ENCODE measurements at places on chromosomes 5 and 9.

DNA sequence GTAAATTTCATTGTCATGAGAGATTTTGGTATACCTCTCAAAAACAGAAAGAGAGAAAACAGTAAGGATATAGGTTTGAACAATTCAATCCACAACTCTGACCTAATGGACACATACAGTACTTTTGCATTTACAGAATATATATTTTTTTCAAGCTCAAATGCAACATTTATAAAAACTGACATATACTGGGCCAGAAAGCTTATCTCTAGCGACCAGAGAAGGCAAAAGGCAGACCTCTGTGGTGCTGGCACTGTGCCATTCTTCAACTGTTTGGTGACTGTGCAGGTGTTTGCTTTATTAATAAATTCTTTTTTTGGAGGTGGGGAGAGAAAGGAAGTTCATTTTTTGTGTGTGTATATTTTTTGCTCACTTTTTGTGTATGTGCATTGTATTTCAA is 6.0 kb upstream of the PLAC8L1 start:
- no peak for DNase-seq

DNA sequence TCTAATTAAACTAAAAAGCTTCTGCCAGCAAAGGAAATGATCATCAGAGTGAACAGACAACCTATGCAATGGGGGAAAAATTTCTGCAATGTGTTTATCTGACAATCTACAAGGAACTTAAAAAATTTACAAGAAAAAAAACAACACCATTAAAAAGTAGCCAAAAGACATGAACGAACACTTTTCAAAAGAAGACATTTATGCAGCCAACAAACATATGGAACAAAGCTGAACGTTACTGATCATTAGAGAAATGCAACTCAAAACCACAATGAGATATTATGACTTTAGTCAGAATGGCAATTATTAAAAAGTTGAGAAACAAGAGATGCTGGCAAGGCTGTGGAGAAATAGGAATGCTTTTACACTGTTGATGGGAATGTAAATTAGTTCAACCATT is 530.4 kb upstream of the DAB2 start:
- no peak for DNase-seq

DNA sequence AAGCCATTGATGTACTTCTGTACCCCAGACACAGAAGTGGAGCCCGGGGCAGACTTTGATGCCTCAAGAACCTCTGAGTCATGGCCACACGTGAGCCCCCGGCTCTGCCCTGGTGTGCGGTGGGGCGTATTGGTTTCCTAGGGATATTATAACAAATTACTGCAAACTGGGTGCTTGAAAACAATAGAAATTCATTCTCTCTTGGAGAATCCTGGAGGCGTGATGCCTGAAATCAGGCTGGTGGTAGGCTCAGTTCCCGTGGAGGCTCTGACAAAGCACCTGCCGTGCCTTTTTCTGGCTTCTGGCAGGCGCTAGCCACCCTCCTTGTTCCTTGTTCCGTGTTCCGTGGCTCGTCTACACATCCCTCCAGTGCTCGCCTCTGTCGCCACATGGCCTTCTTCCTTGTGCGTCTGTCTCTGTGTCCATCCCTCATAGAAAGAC is 24.2 kb downstream of the NEK6 start:
- DNase-seq: no peak

- no peak for DNase-seq
These were observed 230.5 kb upstream of the DMAC1 start for GRCh38 chr9:8030095-8030494.

GRCh38 chr9:16637218-16637617 is 233.3 kb downstream of the BNC2 start:
- DNase-seq: no peak

DNA sequence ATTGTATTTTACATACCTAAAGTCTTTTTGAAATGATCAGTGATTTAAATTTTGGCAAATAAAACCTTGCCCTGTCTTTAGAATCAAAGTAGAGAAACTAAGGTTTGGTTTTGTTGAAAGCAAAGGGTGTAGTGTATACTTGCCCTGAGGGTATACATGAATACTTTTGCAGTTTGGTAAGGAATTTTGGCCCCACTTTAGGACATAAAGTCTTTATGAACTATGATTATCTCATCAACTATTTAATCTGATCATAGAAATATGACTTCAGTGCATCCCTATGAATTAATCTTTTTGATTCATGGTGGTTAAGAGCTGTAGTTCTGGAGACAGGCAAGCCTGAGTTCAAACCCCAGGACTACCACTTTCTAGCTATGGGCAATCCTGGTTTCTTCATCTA is 17.7 kb downstream of the RAD1 start:
- DNase-seq: no peak

DNA sequence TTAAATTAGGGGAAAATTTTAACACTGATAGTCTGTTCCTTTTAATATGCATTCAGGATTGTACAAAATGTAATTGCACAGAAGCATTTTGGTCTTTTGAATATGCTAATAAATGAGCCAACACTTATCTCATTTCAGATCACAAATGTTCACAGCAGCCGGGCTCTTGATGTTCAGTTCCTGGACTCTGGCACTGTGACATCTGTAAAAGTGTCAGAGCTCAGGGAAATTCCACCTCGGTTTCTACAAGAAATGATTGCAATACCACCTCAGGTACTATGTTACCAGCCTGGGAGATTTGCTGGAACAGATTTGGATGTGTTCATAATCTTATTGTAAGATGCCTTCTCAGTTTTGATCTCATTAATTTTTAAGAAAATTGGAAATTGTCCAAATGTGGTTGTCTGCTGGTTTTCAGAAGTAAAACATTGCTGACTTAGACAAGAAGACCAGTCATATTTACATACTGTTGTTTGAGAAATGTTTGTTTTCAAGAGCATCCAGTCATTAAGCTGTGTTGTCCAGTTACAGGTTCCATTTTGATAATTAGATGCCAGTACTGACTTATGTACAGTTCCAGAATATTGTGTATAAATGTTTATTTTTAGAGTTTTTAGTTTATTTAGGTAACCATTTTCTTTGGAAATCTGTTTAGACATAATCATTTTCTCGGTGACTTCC is 23.0 kb upstream of the TMOD1 start:
- no peak for DNase-seq

GRCh38 chr9:98532574-98532973 is 176.2 kb downstream of the GABBR2 start:
- DNase-seq: no peak

DNA sequence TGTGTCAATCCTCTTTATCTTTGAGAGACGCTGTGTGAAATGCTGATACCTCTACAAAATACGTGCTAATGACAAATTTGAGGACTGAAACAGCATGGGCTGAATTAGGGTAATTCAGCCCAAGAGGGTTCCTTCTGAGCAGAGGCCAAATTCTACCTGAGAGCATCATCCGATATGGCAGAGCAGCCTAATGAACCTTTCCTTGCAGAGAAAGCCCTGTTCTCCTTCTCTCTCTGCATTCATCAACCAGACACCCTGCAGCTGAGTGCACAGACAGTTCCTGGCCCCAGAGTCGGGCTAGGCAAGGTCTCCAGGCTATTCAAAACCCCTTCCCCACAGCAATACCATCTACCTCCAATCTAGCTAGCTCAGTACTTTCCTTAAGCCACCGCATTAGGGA is 77.9 kb downstream of the TRIM32 start:
- DNase-seq: no peak

DNA sequence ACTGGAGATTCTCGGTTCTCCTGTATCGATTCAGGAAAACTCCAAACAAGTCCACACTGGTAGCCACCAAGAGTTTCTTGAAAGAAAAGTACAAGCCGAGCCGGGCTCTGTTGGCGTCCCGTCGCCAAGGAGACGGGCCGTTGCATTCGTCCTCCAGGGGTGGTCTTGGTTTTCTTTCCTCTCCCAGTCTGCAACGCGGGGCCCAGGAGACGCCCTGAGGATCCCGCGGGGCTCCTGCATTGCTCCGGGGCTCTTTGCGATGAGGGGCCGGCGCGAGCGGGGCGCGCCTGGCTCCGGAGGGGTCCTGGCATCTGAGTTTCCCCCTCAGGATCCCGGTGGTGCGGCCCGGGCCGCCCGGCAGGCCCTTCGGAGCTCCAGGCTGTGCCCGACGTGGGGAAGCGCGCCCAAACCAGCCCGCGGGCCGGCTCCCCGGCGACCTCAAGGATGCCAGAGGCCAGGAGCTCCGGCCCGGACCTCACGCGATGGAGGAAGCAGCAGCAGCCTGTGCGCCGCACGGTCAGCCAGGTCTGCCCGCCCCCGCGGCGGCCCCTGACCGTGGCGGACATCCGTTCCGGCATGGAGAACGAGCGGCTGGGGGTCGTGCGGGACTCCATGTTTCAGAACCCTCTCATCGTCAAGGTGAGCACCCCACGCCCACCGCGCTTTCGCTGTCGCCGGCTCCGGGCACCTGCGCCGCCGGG is at the start of gene CFAP77:
Gene CFAP77 (plus strand): TSS at position 384 of the 701 bp plus-strand sequence. CDS start 61 bp downstream, at position 445.
- DNase-seq: peak; percentile 48

GRCh38 chr5:149038336-149039080 is 24.4 kb downstream of the SH3TC2 start:
- DNase-seq: no peak

DNA sequence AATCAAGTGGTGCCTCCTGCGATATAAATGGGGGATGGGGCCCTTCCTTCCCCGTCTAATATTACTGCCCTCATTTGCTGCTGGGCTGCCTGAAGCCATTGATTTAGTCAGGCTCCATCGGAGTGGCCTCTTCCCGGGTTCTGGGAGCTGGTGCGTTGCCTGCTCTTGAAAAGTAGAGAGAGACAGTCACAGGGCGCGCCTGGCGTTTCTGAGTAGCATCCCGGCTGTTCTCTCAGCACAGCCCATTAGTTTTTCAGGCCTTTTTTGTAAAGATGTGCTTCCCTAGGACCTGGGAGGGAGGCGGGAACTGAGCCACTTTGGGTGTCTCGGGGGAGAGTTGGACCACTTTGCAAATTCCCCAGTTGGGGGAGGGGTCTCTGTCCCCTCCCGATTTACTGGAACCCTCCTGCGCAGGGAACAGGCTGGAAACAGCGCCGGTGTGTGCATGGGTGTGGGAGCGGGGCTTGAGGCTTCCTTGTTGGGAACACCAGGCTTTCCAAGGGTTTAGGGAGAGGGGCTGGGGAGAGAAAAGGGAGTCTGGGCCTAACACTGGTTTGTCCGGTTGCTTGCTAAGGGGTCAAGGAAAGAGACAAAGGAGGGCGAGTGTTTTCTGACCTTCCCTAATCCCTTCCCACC is 4.7 kb downstream of the PRDM6 start:
- DNase-seq: no peak

- DNase-seq: no peak
These were observed 241.6 kb downstream of the ARHGEF28 start for GRCh38 chr5:73867345-73868335.

DNA sequence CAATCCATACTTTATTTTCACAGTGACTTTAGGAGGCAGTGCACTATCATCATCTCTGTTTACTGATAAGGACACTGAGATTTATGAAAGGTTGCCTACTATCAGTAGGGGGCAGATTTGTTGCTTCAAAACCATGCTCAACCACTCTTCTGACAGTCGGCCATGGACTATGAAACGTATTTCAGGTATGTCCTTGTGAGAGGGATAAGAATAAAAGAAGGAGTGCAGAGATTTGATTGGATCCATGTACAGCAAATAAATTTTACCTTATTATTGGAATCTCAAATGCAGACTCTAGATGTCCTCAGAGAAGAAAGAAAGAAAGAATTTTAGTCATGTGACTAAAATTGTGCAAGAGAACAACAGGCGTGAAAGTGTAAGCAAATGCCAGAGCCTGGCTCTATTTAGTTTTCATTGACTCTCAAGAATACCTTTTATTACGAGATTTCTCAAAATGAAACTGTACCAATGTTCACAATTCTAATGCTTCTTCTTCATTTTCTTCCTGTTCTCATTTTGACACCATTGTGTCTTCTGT is 296.6 kb upstream of the RASA1 start:
- peak; percentile 9 for DNase-seq

- DNase-seq: no peak
These were observed 1409.7 kb upstream of the CDH18 start for GRCh38 chr5:21397693-21398092.

DNA sequence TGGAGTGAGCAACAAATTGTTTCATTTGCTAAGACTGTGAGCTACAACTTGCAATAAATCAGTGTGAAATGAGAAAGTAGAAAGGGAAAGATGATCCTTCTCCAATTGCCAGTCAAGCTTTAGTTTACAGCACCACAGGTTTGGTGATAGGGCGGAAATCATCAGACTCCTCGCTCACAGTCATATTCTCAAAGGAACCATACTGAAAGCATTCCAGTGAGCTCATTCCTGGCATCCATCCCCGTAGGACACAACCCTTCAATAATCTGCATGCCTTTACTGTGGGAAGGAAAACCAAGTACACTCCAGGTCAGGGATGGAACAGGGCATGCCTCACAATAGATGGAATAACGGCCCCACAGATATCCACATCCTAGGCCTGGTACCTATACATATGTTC is 80.7 kb downstream of the FSTL4 start:
- DNase-seq: no peak

GRCh38 chr9:108078375-108078774 is 588.8 kb upstream of the KLF4 start:
- no peak for DNase-seq

DNA sequence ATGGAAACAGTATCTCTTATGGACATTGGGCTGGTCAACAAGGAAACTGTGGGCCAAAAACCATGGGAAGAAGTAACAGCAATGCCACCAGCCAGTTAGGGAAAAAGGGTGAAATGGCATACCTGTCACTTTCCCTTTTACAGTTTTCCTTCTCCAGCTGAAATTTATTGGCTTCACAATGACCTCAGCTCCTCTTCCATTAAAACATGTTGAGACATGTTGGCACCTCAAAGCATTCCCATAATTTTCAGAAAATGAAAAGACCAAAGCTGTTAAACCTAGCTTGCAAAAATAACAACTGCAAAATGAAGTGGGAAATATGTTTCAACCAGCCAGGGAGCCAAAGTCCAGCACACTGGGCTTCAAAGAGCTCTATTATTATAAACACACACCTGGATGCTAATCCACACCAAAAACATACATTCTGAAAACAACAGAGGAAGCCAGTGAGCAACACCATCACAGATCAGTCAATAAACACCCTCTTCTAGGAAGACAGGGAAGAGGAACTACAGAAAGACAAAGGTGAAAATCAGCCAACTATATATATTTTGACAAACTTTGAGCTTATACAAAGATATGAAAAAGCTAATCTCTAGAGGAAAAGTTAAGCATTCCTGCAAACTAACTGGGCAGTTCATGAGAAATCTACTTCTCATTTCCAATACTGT is 78.4 kb upstream of the PTGER4 start:
- no peak for DNase-seq

DNA sequence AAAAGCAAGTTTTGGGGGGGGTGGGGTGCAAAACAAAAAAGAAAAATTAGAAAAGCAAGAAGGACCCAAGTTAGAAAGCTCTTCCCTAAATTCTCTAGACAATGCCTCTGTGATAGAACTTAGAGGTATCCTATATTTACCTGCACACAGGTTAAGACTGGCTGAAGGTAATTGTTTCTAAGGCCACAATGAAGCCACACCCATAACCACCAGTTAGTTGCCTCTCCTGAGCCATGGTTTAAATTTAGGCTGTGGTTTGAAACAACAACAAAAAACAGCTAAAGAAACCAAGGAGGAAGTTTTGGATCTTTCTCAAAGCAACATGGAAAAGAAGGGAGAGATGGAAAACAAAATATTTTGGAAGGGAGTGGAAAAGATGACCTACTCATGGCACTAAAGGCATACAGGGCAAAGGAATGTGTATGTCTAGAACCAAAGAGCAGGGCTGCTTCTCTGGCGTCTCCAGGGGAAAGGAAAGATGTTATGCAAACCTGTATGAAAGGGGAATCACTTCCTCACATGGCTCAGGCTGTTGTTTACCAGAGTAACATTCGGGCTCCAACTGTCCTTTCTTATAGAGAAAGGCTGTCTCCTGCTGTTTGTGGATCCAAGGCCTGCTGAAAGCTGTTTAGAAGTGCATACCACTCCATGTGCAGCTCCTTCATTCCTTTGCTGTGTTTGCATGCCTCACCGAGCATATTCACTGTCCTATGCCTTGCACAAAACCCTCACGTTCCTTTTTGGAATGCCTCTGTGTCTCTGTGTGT is 408.9 kb upstream of the MPDZ start:
- no peak for DNase-seq

Data from activated CD4-positive, alpha-beta T cell treated with anti-CD3 and anti-CD28 coated beads, Interleukin-2, amount 10 ng/mL, durations not matched to agents 7 days and 5 days (primary cell).